ENCODE measurements at places on chromosomes 12 and 14. TPM values are rescaled to one million over a fixed set of nuclear protein-coding genes. Genes with fewer than 3 reads are reported as not detected.

Gene CPNE6
- total RNA-seq = not detected

Gene SLC25A47
- not detected for total RNA-seq

Gene TAS2R13
- total RNA-seq = not detected

Gene KRT85
- 0.05 TPM for total RNA-seq

Gene ARHGAP9
- total RNA-seq = 0.60 TPM

Gene RASSF8
- 7.7 TPM for total RNA-seq

Gene NAB2
- total RNA-seq = 13.6 TPM

Gene TAS2R50
- not detected for total RNA-seq

Gene PTPRR
- total RNA-seq = 0.15 TPM

Gene INHBE
- not detected for total RNA-seq

Gene CYP46A1
- total RNA-seq = 0.20 TPM

Gene CLEC1A
- total RNA-seq = not detected

Gene SLC7A8
- 1.9 TPM for total RNA-seq

Gene METAP2
- 120 TPM for total RNA-seq

Gene GUCY2C
- total RNA-seq = not detected

Gene ASIC1
- total RNA-seq = 5.1 TPM

Gene MPHOSPH9
- 16.7 TPM for total RNA-seq

Gene P2RX2
- total RNA-seq = not detected

Gene TNFAIP2
- total RNA-seq = 283 TPM

Gene TAS2R9
- total RNA-seq = not detected

Gene TCL1B
- not detected for total RNA-seq

Gene SCNN1A
- 28.1 TPM for total RNA-seq

Gene NPFF
- total RNA-seq = 0.19 TPM

Gene CLEC6A
- total RNA-seq = not detected

Gene CD163L1
- 0.53 TPM for total RNA-seq

Gene RIN3
- 21.5 TPM for total RNA-seq

Gene SLC6A12
- 0.82 TPM for total RNA-seq

Gene SCFD1
- 36.8 TPM for total RNA-seq

Gene SLC25A21
- 0.98 TPM for total RNA-seq

Gene TRAF3
- total RNA-seq = 18.1 TPM

Gene ITGB7
- total RNA-seq = 0.46 TPM

Gene BHLHE41
- 0.45 TPM for total RNA-seq

Gene OVCH1
- total RNA-seq = not detected

Gene KRT2
- total RNA-seq = 0.03 TPM

Gene ATP5MC2
- total RNA-seq = 686 TPM

Gene DNAI7
- 0.13 TPM for total RNA-seq

Gene RNASE2
- total RNA-seq = not detected

Gene OR4M1
- total RNA-seq = not detected

Gene ADCY4
- not detected for total RNA-seq

Gene ADAM20
- total RNA-seq = not detected

Gene CBLN3
- 1.0 TPM for total RNA-seq

Gene CCDC38
- 0.09 TPM for total RNA-seq

Gene CFAP73
- not detected for total RNA-seq

Gene LALBA
- total RNA-seq = not detected

Gene TSHR
- not detected for total RNA-seq

Gene ISCU
- 86.6 TPM for total RNA-seq

Gene FAM222A
- 4.6 TPM for total RNA-seq

Gene TOMM20L
- total RNA-seq = not detected

Gene MGP
- total RNA-seq = not detected

Gene CLEC7A
- not detected for total RNA-seq

Gene ZNF26
- 8.8 TPM for total RNA-seq
